B cell (primary cell): ENCODE measurements at places on chromosomes 5 and 9. TPM values are rescaled to one million over a fixed set of nuclear protein-coding genes. Genes with fewer than 3 reads are reported as not detected.

The SLC34A3 gene
- not detected in 2 replicates for total RNA-seq

The DRD1 gene
- total RNA-seq: not detected in 2 replicates

The PDE6A gene
- not detected in 2 replicates for total RNA-seq

The POU5F2 gene
- total RNA-seq: 4.6 and 6.4 TPM in 2 replicates

The PCYOX1L gene
- total RNA-seq: 11.7 and 13.5 TPM in 2 replicates

The TAF1L gene
- total RNA-seq: not detected in 2 replicates

The PTGDS gene
- total RNA-seq: not detected in 2 replicates

The PRDM9 gene
- not detected in 2 replicates for total RNA-seq

The ZDHHC11B gene
- 0.10 and 0.52 TPM in 2 replicates for total RNA-seq

The FAM200C gene
- total RNA-seq: 1.3 TPM in 2 replicates

- no peak for DNase-seq
These were observed 93.1 kb upstream of the SMARCA2 start for GRCh38 chr9:1922026-1922425.

DNA sequence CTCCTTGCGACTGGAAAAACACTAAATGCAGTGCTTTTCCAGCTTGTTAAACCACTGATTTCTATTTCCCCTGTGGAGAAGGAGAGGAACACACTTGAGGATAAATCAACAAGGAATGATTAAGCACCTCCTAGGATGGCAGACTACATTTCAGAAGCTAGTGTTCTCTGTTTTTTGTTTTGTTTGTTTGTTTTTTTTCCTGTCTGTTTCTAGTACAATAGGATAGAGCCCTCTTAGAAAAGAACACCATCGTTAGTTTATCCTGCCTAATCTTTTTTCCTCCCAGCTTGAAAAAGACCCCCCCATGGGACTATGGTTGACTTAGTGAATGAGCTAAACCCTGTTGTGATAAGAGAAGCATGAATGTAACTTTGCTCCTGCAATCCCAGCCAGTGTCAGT lies 3.9 kb upstream of the TAL2 start:
- DNase-seq: no peak

- no peak for DNase-seq
These were observed 481 bp downstream of the MRPL36 start for GRCh38 chr5:1799110-1799601.

GRCh38 chr5:134118212-134118835 lies 3.8 kb downstream of the TCF7 start:
- DNase-seq: no peak

GRCh38 chr5:128472036-128472435 lies 66.0 kb downstream of the FBN2 start:
- no peak for DNase-seq

- DNase-seq: peak; percentile 92
These were observed 1.5 kb downstream of the PRRC2B start for GRCh38 chr9:131395157-131396098.

GRCh38 chr5:58044166-58044565 lies 415.7 kb downstream of the PLK2 start:
- no peak for DNase-seq

GRCh38 chr5:33299621-33300208 lies 141.1 kb upstream of the TARS1 start:
- peak; percentile 16 for DNase-seq

- no peak for DNase-seq
These were observed 23.5 kb upstream of the ATG10 start for GRCh38 chr5:81948349-81948748.

DNA sequence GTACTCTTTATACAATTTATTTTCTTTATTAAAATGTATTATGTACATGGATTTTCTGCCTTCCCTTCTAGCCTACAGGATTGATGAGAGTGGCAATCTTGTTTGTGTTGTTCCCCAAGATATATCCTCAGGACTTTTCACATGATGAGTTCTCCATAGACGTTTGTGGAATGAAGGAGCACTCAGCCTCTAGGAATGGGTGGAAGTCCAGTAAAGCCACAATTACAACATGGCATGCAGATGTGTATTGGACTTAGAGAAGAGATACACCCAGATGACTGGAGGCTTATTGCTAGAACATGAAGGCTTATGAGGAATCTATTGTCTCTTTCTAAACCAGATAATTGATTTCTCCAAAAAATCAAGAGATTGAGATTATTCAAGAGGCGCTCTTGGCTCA lies 8.2 kb upstream of the DOCK2 start:
- DNase-seq: no peak

DNA sequence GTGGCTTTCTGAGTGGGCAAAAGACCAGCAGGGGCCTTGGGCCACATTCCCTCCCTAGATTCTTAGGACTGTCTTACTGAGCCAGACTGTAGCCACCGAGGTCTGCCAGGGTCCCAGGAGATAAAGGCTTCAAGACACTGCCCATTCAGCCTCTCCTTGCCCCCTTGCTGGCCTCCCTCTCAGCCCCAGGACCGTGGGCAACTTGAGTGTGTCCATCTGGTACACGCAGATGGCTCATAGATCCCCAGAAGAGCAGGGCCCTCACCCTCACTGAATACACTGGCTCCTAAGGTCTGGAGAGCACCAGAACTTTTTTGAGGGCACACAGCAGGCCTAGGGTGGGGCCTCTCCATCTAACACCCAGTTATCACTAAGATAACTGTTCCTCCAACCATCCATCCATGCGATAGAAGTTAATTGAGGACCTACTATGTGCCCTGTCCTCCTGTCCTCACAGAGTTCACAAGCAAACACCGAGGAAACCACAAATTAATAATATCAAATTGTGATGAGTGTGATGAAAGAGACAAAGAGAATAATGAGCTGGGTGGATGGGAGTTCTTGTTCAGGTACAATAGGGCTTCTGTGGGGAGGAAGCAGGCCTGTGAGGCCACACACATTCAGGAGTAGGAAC lies 4.9 kb upstream of the PDGFRB start:
- no peak for DNase-seq

- DNase-seq: no peak
These were observed 40.4 kb upstream of the TESK1 start for GRCh38 chr9:35564658-35565061.

DNA sequence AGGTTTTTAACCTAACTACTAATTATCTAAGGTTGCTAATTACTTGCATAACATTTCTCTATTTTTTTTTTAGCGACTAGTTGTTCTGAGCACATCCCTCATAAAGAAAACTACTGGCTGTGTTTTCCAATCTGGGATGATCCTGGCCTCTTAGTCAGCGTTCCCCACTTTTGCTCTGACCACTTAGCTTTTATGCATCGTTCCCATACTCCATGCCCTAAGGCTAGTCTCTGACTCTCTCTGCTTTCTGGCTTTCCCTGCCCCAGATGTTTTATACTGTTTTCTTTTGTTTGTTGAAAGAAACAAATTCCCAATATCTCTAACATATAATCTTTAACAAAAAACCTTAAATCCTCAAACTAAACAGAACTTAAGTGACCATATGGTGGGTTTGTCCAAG lies 217.9 kb downstream of the SPATA31D1 start:
- no peak for DNase-seq

DNA sequence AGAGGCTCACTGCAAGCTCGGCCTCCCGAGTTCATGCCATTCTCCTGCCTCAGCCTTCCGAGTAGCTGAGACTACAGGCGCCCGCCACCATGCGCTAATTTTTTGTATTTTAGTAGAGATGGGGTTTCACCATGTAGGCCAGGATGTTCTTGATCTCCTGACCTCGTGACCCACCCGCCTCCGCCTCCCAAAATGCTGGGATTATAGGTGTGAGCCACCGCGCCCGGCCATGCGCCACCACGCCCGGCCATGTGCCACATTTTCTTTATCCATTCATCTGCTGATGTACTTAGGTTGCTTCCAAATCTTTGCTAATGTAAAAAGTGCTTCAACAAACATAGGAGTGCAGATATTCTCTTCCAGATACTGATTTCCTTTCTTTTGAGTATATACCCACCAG lies 408.6 kb downstream of the CAAP1 start:
- no peak for DNase-seq

DNA sequence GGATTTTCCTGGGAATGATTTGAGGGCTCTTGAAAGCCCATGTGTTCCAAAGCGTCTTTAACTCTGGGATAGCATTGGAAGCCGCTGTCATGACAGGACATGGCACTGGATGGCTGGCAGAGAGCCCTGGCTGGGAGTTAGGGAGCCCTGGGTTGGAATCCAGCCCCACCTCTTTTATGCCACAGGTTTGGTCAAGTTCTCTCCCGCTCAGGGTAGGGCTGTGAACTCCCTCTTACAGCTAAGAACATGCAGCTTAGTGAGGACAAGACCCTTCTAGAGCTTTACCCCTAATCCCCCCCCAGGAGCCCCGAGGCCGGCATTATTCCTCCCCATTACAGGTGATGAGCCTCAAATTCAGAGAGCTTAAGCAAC lies 37.2 kb downstream of the OLFML2A start:
- DNase-seq: no peak

DNA sequence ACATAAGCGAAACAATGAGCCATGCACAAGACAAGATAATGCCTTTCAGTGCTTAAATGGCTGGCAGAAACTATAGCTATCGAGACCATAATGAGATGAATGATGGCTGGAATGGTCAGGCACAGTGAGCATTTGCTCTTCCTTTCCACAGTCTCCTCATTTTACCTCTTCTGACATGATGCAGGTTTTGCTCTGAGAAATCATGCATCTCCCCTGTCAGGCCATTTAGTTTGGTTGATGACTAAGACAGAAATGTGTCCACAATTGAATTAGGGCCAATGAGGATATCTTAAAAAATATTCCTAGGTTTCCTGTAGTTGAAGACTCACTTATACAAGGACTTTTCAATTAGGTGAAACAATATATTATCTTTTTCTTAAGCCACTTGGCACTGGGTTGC lies 475.1 kb downstream of the TMEM232 start:
- no peak for DNase-seq

GRCh38 chr9:5893591-5894236 lies 3.0 kb downstream of the MLANA start:
- no peak for DNase-seq

DNA sequence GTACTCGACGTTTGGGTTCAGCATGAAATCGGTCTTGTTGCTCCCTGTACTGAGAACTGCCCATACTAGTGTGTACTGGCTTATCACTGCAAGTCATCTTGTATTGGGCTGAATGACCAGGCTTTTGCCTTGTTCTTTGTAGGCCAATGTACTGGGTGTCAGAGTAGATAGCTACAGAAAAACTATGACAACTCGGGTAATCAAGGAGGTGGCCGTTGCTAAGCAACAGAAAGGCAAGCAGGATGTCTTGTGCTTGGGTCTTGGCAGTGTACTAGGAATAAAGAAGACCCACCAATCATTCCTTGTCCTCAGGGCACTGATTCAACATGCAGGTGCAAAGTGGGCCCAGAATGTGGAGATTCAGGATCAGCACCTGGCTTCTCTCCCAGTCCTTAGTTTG lies 11.9 kb upstream of the SHISAL2B start:
- no peak for DNase-seq

DNA sequence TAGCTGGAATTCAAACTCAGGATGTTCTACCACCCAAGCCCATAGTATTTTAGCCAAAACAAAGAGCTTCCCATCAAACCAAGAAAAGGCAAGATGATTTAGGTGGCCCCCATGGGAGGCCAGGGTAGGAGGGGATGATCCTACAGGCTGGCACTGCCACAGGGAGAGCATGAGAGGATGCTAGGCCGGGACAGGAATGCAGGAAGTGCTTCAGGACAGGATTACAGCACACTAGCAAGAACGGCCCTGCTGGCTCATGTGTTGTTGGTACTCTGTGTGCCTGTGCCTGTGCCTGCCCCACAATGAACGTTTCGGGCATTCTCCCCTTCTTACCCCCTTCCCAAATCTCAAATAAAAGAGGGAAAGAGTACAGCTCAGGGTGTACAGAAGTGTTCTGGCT lies 110.7 kb upstream of the TRIM32 start:
- DNase-seq: no peak

GRCh38 chr5:86354664-86355063 lies 263.1 kb upstream of the COX7C start:
- DNase-seq: no peak

DNA sequence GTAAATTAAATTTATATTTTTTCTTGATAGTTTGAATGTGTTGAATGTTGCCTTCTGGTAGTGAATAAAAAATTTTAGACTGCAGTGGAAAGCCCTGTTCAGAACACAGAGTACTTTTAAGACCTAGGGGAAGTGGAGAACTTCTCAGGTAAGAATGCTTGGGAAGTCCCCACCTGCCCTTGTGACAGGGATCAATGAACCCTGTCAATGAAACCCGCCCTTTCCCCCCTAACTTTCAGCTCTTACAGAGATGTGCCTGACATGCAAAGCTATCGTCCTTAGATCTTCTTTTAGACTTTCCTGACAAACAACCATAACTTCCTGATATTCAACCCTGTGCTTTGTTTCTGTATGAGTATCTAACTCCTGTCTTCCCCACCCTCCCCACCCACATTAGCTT lies 562.7 kb downstream of the TLE4 start:
- peak; percentile 91 for DNase-seq

DNA sequence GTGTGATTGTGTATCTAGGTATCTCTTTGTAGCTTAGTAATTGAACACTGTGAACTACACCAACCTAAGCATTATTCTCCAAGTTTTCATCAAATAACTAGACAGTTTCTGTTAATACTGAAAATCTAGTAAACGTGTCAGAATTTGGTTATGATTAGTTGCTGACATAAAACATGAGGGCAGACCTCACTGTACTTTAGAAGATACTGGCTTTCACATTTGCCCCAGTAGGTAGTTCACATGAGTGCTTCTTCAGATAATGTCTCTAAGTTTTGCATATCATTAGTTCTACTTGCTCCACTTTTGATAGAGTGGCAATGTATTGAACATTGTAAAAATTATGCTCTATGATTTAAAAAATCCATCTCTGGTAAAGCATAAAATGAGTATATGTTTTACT lies 7.1 kb downstream of the CDKN2B start:
- DNase-seq: no peak

GRCh38 chr5:96070622-96071225 lies 109.1 kb upstream of the ELL2 start:
- no peak for DNase-seq

DNA sequence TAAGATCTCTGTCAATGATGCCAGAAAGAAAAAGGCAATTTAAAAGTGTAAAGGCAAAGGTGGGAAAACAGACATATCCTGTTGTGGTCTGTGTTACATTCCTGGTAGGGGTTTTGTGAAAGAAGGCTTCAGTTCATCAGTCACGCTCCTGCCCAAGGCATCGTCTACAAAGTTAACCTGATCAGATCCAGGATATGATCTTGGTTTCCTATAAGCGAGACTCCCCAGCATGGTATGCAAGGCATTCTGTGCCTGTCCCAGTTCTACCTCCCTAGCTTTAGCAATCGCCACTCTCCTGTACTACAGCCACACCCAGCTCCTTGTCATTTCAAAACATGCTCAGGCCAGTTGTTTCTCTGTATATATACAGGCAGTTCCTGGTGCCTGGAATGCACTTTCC lies 58.0 kb upstream of the PTPN3 start:
- no peak for DNase-seq

GRCh38 chr9:108991479-108991878 lies 21.8 kb downstream of the CTNNAL1 start:
- DNase-seq: no peak

DNA sequence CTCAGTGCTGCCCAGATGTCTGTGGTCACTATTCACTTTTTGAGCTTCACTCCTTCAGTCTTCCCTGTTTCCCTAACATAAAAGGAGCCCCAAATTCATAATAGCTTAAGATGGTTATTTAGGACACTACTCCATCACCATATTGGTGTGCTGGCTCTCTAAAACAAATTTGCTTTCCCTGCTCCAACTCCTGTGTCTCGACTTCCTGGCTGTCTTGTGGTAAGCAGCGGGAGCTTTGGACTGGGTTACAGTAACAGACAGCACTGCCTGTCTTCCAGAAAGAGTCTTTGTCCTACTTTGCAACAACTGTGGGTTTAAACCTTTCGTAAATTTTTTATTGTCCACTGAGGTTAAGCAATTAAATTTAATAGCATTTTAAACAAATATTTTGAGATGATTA lies 389.4 kb downstream of the CDH9 start:
- DNase-seq: no peak
